Activated naive CD4-positive, alpha-beta T cell treated with anti-CD3 and anti-CD28 coated beads, Interleukin-2, amount 10 ng/mL, durations not matched to agents 7 days and 5 days (primary cell): ENCODE measurements at places on chromosomes 7 and 10.

DNA sequence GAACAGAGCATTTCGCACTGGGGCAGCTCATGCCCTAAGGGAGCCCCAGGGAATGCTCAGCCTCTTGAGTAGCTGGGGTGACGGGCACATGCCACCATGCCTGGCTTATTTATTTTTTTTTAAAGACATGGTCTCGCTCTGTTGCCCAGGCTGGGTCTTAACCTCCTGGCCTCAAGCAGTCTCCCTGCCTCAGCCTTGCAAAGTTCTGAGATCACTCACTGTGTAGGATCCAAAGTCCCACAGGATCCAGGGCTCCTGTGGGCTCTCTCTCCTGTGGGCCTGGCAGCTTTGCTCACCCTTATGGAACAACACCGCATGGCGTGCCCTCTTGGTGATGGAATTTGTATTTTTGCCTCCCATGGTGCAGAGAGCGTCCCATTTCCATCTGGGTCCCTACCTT lies 34.0 kb downstream of the TMEM120A start:
- DNase-seq: no peak

GRCh38 chr7:37713613-37714012 lies 30.0 kb downstream of the GPR141 start:
- no peak for DNase-seq

GRCh38 chr7:34158368-34159153 lies 253.2 kb downstream of the BMPER start:
- no peak for DNase-seq

GRCh38 chr10:91210435-91210834 lies 10.0 kb upstream of the PCGF5 start:
- DNase-seq: no peak

GRCh38 chr10:44008270-44008916 lies 359.7 kb upstream of the ZNF32 start:
- DNase-seq: no peak

- DNase-seq: no peak
Measured at GRCh38 chr10:43195557-43195956, 57.3 kb downstream of the CSGALNACT2 start.
